ENCODE measurements at places on chromosomes 4 and X. TPM values are rescaled to one million over a fixed set of nuclear protein-coding genes. Genes with fewer than 3 reads are reported as not detected.

DNA sequence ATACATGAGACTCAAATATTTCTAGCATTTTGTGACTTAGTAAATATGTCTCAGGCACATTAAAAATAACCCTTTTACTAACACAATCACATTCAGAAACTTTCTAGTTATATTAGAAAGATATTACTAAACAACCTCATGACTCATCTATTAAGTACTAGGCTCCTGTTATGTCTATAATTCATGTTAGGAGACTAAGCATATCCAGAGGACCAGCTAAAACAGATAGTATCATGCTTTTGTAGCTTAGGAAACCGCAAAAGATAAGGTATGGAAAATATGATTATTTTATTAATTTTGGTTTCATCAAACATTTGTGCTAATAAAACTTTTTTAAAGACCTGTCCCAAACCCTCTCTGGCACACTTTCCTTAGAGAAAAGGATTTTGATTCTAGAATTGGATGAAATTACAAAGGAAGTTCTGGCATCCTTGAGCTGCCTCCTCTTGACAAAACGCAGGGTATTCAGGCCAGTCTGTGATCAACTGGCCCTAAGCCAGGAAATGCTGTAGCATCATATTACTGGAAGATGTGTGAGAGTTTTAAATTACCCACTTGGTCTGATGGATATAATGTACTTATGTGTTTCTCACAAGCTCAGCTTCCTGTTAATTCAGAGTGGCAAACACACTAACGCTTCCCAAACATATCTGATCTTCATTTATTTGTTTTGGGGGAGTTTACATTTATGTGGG, 60.4 kb downstream of the NRK start:
- no peak for DNase-seq

DNA sequence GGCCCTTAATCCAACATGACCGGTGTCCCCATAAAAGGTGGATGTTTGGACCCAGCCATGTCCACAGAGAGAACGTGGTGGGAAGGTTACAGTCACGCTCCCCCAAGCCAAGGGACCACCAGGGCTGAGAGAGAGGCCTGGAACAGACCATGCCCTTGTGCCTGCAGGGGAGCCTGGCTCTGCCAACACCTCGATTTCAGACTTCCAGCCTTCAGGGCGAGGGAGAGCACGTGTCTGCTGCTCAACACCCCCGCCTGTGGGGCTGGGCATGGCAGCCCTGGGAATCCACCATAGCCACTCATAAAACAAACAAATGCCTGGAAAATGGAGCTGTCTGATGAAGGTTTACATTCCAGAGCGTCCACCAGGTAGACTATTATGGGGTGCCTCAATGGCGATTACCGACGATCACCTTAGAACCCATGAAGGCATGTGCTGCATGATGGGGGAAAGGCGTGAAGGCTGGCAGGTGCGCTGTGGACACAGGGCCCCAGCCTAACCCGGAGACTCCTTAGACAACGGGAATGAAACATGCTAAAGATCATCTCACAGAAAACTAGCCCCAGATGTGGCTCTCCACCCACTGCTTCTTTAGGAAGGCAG, 42.3 kb upstream of the HMX1 start:
- DNase-seq = no peak

GRCh38 chrX:101999644-102000539, 68.1 kb upstream of the ZMAT1 start:
- DNase-seq = peak; percentile 54

DNA sequence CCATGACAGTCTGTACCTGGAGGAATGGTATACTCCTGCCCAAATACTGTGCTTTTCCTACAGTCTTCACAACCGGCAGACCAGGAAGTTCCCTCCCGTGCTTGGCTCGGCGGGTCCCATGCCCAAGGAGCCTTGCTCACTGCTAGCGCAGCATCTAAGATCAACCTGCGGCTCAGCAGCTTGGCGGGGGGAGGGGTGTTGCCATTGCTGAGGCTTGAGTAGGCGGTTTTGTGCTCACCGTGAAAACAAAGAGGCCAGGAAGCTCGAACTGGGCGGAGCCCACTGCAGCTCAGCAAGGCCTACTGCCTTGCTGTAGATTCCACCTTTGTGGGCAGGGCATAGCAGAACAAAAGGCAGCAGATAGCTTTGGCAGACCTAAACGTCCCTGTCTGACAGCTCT, 152.7 kb downstream of the TEX11 start:
- peak; percentile 62 for DNase-seq

DNA sequence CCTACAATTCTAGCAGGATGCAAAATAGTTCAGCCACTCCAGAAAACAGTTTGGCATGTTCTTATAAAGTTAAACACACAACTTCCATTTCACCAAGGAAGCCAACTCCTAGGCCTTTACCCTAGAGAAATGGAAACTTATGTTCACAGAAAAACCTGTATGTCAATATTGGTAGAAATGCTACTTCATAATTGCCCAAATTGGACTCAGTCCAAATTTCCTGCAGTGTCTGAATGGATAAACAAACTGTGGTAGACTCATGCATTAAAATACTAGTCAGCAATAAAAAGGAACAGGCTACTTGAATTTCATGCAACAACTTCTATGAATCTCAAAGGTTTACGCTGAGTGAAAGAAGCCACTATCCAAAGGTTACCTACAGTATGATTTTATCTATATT, 1738.8 kb upstream of the IGFBP7 start:
- no peak for DNase-seq

GRCh38 chr4:32499171-32499570, 1779.0 kb downstream of the PCDH7 start:
- no peak for DNase-seq

DNA sequence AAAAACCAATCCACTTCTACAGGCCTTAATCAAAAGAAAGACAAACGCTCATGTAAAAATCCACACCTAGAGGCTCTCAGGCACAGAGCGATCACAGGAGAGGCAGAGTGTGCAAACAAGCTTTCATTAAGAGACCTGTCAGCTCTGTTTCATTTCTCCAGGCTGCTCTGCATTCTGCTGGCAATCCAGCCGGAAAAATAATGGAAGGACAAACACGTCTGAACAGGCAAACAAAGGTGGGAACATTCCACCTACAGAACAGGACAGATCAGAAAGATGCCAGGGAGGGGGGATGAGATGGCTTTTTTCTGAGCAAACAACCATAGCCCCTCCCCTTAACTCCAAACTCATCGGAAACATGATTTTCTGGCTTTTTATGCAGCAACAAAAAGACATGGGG, 9.7 kb downstream of the SOD3 start:
- no peak for DNase-seq

GRCh38 chr4:20381005-20381404, 129.3 kb downstream of the SLIT2 start:
- no peak for DNase-seq

GRCh38 chr4:40722576-40723161, 27.1 kb upstream of the NSUN7 start:
- DNase-seq = no peak

DNA sequence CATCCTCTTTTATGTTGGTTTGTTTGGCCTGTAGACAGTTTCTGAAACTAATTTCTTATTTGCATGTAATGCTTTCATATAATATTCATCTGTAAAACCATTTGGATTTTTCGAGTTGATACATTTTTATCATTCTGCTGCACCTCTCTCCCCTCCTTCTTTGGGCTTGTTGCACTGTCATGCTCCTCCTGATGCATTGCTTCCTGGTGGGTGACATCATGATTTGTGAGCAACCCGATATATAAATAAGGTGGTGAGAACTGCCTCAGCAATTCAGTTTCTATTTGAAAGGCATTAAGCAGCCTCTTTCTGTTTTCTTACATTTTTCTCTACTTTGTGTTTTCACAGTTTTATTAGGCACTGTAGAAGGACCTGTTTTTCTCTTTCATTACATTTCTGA, 515.7 kb downstream of the RPA4 start:
- DNase-seq = no peak

JCHAIN gene
- not detected for total RNA-seq

SPANXB1 gene
- not detected for total RNA-seq

SSX2 gene
- total RNA-seq = 0.39 TPM

SH2D1A gene
- total RNA-seq = not detected

DNAAF6 gene
- not detected for total RNA-seq

ZFYVE28 gene
- 4.6 TPM for total RNA-seq

TMEM150C gene
- total RNA-seq = 4.0 TPM

Measured in GM23338 (cell line).